ENCODE measurements at places on chromosomes 5 and 9. TPM values are rescaled to one million over a fixed set of nuclear protein-coding genes. Genes with fewer than 3 reads are reported as not detected.

PCDHGC5 gene
- not detected for total RNA-seq

TXNDC8 gene
- total RNA-seq = not detected

NSUN2 gene
- total RNA-seq = 41.1 TPM

CD274 gene
- total RNA-seq = not detected

PCDHGB6 gene
- 6.2 TPM for total RNA-seq

ACOT12 gene
- not detected for total RNA-seq

OMD gene
- total RNA-seq = 5.3 TPM

GRCh38 chr5:83197326-83197967 lies 120.1 kb downstream of the XRCC4 start:
- no peak for DNase-seq

- DNase-seq = no peak
These were observed 159.5 kb downstream of the GABRG2 start for GRCh38 chr5:162227075-162227474.

GRCh38 chr5:97136475-97136874 lies 5.9 kb downstream of the LIX1 start:
- no peak for DNase-seq

DNA sequence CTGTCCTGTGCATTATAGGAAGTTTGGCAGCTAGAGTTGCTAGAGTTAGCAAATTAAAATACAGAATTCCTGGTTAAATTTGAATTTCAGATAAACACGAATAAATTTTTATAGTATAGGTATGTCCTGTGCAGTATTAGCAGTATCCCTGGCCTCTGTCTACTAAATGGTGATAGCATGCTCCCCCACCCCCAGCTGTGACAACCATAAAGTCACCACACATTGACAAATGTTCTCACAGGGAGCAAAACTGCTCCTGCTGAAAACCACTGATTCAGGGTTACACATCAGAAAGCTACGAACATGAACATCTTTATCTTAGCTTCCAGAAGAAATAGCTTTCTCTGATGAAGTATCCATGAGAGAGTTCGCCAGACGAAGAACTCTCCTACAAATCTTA lies 91.8 kb upstream of the CCDC112 start:
- DNase-seq = no peak

DNA sequence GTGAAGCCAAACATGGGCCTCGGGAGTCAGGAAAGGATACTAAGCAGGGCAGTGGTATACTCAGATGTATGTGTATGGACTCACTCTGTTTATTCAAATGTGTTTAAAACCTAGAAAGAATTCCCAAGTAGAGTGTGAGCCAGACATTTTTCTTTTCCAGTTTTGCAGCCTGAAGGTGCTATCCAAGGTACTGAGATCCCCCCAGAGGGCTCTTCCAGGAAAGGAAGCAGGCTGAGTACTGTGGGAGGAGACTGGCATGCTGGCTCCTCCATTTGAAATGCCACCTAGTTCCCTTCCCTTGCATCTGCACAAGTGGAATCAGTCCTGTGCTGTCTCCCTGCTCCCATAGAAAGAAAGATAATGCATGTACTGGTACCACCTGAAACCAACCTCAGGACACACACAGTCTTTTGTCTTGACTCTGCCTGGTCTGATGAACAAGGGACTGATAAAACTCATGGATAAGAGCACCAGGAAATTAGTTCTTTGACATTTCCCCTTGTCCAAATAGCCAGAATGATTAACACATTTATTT lies 85.9 kb downstream of the HRH2 start:
- DNase-seq = no peak
